ENCODE measurements at places on chromosomes 3 and 15.

- no peak for DNase-seq
Observed at GRCh38 chr3:195790901-195791300, 20.8 kb downstream of the MUC4 start.

GRCh38 chr15:52493968-52494367 is 34.7 kb downstream of the MYO5A start:
- DNase-seq = no peak

DNA sequence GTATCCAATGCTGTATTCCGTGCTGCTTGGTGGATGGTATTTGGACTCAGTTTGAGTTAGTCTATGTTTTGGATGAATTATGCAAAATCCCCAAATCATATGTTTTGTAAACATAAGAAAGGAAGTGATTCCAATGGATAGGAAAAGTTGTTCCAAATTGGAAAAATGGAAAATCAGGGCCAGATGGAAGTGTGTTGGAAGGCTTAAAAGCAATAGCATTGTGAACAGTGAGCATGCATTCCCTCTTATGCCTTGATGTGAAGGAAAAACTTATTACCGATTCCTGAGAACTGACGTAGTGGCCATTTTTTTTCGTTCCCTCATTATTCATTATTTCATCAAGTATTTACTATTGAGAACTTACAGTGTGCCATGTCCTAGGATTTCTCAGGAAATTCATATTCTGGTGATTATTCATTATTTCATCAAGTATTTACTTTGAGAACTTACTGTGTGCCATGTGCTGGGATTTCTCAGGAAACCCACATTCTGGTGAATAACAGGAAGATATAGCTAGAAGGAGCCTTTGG is 144.1 kb upstream of the TPRG1 start:
- DNase-seq = no peak

GRCh38 chr3:131898346-131898745 is 136.5 kb downstream of the CPNE4 start:
- DNase-seq = no peak

DNA sequence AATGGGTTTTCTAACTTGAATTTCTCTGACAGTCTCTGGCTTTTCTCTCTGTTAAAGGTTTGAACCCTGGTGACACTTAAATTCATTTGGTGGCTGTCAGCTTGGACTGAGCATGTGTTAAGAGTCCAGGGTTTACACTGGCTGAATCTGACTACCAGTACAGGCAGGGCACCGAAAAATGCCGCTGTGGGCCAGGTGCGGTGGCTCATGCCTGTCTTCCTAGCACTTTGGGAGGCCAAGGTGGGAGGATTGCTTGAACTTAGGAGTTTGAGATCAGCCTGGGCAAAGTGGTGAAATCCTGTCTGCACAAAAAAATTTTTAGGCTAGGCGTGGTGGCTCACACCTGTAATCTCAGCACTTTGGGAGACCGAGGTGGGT is 1.8 kb downstream of the MANF start:
- DNase-seq = no peak
